ENCODE measurements at places on chromosomes 3 and 15.

DNA sequence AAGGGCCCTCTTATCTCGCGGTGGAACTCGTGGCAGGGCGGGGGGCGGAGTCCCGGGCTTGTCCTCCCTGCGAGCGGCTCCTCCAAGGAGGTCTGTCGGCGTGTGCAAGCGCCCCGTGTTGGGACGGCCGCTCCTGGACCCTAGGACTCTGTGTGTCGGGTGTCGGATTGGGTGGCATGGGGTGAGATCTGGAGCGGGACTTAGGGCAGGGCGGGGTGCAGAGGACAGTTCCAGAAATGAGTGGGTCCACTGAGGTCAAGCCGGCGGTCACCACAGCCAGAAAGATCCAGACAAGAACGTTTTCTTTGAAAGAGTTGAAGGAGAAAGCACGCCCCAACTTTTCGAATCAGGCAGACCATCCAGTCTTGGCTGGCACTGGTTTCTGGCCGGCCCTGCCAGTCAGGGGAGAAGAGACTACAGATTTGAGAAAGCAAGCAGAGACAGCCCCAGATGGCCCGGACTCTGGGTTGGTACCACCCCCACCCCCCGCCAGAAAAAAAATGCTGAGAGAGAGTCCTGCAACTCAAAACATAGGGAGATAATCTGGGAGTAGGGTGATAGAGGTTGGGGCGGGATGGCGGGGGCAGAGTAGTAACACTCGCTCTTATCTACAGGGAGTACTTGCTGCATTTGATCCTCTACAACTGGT is 784 bp upstream of the CISH start:
- no peak for DNase-seq

- no peak for DNase-seq
Measured at GRCh38 chr3:138199851-138200250, 12.8 kb downstream of the ARMC8 start.

GRCh38 chr15:69848551-69849231 is 249.0 kb downstream of the TLE3 start:
- DNase-seq = no peak

GRCh38 chr3:105996781-105997180 is 128.0 kb upstream of the CBLB start:
- DNase-seq = no peak

DNA sequence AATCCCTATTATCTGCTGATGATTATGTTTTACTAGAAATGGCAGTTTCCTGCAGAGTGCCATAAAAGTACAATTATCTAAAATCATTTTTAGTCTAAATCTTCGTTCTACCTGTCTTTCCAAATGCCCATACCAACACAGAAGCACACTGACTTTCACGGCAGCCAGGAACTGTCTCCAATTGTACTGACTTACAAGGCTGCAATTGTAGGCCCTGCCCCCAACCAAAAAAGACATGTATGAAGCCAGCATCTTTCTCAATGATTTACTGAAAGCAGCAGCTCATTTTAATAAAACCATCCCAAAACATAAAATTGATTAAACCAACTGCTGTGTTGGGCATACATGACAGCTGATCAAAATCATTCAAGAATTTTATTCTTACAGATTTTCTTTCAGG is 119.0 kb downstream of the TBC1D5 start:
- DNase-seq = no peak

DNA sequence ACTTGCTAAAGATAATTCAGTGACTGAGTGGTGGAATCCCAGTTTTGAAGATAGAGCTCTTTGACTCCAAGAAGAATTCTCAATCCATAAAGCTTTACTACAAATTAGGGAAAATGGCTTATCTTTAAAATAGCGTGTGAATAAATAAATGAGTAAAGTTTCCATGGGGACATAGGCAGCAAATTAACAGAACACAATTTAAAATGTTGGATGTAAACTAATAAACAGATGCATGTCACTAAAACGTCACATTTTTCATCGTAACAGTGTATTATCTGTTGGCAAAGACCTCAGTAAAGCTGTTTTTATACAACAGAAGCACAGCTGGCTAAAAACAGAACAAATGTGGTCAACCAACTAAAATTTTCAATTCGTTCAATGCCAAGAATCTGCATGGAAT is 913.9 kb upstream of the CFAP20DC start:
- no peak for DNase-seq

DNA sequence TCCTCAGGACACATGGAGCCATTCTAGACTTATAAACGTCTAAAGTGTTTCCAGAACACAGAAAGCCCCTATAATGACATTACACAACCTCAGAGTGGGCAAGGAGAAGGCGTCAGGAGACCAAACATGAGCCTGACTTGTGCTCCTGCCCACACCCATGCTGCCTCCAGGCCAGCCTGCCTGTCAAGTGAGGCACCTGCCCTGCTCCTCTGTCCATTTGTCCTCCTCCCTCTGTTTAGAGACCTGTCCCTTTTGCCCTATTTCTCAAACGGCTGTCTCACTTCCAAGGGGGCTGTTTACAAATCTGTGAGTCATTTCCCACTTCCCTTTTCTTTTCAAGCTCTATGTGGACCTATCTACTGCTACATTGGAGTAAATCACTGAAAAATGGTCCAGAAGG is 21.0 kb downstream of the ZDHHC3 start:
- DNase-seq = no peak

DNA sequence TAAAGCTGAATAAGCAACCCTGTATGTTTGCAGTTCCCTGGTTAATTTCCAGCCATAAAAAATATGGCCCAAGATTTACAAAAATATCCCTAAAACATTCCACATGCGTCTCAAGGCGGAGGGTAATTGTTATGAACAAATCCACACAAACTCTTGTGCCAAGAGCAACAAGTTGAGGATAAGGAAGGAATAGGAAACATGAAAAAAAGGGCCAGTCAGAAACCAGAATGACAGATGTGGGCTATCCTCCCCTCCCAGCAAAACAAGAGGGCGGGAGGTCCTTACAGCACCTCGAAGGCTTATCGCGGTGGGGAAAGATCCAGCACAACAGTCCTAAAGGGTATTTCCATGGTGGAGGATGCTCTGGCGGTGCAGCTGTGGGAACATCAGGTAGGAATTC is 155.6 kb upstream of the HES1 start:
- no peak for DNase-seq

DNA sequence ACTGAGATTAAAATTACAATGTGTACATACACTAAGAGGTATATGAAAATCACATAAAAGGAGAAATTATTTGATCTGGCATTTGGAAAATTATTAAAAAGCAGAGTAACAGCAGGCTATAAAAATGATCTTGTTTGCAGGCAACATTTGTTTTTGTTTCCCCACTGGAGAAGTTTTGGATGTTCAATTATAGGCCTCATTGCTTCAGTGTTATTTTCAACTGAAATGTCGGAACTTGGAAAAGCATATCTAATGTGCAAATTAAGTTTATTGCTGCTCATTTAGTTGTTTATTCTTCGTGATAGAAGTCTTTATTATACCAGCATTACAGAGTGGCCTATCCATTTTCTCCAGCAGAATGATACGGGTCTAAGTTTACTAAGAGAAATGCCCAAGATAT is 263.3 kb downstream of the CNTN6 start:
- DNase-seq = no peak

DNA sequence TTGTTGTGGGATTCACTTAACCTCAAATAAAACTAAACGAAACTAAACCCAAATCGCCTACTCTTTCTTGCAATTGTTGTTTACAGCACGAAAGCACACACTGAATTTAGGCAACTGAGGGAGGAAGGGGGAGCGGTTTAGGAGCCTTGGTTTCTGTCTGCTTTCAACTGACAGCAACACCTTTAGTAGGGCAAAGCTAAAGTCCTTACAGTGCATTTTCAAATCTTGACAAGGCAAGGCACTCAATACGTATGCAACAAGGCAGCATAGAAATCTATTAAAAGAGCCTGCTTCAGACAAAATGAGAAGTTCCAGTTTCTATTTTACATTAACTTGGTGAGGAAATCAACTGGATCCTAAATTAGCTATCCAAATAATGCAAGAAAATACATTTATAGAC is 174.6 kb downstream of the CHST2 start:
- DNase-seq = no peak

GRCh38 chr15:101320501-101321052 is 25.5 kb upstream of the SNRPA1 start:
- no peak for DNase-seq

DNA sequence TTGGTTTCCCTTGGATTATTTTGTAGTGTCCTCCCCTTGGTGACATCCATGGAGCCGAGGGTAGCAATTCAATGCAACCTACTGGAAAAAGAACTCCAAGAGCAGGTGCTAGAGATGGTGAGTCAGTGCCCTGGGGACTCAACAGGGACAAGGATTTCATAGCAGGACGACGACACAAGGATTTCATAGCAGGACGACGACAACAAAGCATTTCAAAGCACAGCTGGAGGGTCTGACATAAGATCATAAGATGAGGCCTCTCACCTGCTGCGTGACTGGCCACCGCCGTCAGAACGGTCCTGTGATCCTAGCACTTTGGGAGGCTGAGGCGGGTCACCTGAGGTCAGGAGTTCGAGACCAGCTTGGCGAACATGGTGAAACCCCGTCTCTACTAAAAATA is 22.5 kb downstream of the NRROS start:
- no peak for DNase-seq

- DNase-seq = no peak
Measured at GRCh38 chr3:115626721-115627120, 3.4 kb downstream of the GAP43 start.
